ENCODE measurements at places on chromosomes 6 and 20.

DNA sequence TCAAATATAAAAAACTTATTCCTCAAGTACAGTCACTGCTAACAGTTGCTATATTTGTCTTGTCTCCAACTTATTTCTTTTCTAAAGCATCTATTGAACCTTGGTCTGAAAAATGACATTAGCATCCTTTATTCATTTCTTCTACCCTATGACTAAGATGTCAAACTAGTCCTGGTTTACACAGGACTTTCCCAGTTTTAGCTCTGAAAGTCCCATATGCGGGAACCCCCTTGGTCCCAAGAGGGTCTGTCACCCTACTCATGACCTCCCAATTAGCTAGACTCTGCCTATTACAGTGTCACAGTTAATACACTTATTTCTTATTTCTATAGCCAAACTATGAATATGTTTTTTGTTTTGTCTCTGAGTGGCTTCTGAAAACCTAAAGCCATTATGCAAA is 37.1 kb downstream of the PLEKHG1 start:
- DNase-seq: no peak

- DNase-seq: no peak
These were observed 96.3 kb upstream of the TIAM2 start for GRCh38 chr6:154898821-154899220.

DNA sequence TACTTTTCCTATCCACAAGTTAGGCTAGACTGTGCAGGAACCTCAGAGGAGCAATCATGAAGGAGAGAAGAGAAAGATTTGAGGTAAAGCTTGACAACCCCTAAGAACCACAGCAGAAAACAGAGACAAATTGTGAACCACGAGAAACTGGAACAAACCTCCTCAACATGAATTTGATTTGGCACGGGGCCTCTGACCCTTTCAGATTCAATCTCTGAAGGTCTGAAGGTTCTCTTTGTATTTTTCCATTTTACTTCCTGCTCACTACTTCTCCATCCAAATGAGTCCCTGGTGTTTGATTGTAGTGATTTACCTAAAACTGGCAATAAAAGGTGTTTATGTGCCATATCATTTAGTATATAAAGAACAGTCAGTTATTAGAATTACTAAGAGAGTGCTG is 126.1 kb upstream of the STXBP5 start:
- DNase-seq: no peak

GRCh38 chr6:51273228-51273961 is 454.7 kb downstream of the TFAP2B start:
- DNase-seq: no peak

- DNase-seq: no peak
These were observed 102.6 kb downstream of the ATP9A start for GRCh38 chr20:51665543-51666118.

- no peak for DNase-seq
These were observed 78.6 kb downstream of the TRMT6 start for GRCh38 chr20:5871459-5872410.

DNA sequence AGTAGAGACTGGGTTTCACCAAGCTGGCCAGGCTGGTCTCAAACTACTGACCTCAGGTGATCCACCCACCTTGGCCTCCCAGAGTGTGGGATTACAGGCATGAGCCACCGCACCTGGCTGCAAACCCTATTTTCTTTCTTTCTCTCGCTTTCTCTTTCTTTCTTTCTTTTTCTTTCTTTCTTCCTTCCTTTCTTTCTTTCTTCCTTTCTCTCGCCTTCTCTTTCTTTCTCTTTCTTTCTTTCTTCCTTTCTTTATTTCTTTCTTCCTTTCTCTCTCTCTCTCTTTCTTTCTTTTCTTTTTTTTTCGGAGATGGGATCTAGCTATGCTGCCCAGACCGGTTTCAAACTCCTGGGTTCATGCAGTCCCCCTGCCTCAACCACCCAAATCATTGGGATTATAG is 47.0 kb upstream of the TGM3 start:
- DNase-seq: no peak

GRCh38 chr6:44512868-44513741 is 125.6 kb downstream of the CDC5L start:
- no peak for DNase-seq

- DNase-seq: no peak
These were observed 480.9 kb upstream of the NOX3 start for GRCh38 chr6:155936551-155936950.

GRCh38 chr20:62311832-62312661 is 9.2 kb downstream of the ADRM1 start:
- DNase-seq: no peak

DNA sequence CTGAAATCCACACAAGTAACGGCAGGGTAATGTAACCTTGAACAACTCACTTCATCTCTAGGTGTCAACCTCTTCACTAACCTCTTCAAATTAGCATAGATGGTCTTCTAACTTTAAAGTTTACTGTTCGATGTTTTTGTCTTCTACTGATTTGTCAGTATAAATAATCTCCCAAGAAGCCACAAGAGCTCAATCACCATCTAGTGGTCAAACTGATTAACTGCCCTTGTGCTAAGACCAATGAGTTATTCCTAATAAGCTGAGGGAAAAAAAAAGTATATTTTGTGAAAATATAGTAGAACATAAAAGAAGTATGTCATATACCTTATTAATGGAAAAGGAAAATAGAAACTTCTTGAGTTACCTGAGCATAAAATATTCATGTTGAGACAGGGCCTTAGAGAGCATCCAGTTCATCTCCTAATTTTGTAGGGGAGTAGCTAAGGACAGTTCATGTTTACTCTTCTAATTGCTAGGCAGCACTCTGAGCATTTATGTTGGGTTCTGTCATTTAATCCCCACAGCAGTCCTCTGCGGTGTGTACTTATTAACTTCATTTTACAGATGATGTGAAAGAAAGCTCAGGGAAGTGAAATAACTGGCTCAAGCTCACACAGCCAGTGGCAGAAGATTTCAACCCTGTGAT is 317.1 kb downstream of the ESR1 start:
- peak; percentile 62 for DNase-seq

- DNase-seq: no peak
These were observed 40.4 kb downstream of the GCLC start for GRCh38 chr6:53504512-53504911.

DNA sequence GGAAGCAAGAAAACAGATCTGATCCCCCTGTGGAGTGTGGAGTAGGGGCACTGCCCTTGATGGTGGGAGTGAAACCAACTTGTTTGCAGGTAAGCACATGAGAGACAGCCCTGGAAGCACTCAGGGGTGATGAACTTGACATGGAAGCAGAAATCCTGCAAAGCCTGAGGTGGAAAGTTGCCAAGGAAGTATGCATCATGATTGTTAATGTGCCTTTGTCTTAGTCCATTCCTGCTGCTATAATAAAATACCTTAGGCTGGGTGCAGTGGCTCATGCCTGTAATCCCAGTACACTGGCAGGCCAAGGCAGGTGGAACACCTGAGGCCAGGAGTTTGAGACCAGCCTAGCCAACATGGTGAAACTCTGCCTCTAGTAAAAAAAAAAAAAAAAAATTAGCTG is 40.2 kb upstream of the IFNGR1 start:
- no peak for DNase-seq

- DNase-seq: no peak
These were observed 70.4 kb downstream of the ENPP1 start for GRCh38 chr6:131877999-131878789.

GRCh38 chr6:52216932-52217575 is 27.2 kb downstream of the IL17F start:
- DNase-seq: no peak

GRCh38 chr6:162408826-162409535 is 318.6 kb downstream of the PRKN start:
- DNase-seq: no peak

GRCh38 chr20:10868299-10868698 is 194.5 kb upstream of the JAG1 start:
- DNase-seq: no peak

All from GM13977 (cell line).